Colonic mucosa (tissue), 4 donors: ENCODE measurements at places on chromosomes 4 and X. TPM values are rescaled to one million over a fixed set of nuclear protein-coding genes. Genes with fewer than 3 reads are reported as not detected.

- no peak overlapping the region for H3K4me3 ChIP-seq
- no peaks in the 10 kb centered on the region for H3K27me3 ChIP-seq
- H3K4me1 ChIP-seq, result no peaks in the 10 kb centered on the region
- DNase-seq, result no peak
Observed at GRCh38 chr4:52234561-52235440, 183.7 kb downstream of the SPATA18 start.

DNA sequence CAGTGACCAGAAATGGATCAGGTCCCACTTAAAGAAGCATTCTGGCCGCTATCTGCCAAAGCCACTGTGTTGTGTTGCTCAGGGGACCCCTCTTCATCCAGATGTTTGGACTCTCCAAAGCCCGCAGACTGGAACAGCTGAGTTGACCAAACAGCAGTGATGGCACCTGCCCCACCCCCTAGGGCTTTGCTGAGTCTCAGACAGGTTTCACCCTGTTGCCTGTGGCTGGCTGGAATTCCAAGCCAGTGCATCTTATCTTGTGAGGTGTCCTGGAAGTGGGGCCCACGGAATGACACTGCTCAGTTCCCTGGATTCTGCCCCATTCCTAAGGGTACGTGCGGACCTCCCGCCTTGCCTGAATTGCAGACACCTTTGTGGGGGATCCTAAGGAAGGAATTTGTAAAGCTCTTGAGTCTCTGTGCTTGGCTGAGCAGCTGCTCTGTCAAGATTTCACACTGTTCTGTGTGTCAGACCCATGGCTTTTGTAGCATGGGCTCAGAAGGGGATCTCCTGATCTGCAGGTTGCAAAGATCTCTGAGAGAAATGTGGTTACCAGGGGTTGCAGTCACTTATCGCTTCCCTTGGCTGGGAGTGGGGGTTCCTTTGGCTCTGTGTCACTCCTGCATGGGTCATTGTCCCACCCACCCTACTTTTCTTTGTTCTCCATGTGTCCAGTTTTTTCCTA lies 1707.9 kb upstream of the PCDH10 start:
- no peaks in the 10 kb centered on the region for H3K4me1 ChIP-seq
- H3K27ac ChIP-seq, result no peak overlapping the region
- no peak overlapping the region for H3K4me3 ChIP-seq
- no peaks in the 10 kb centered on the region for H3K36me3 ChIP-seq
- H3K27me3 ChIP-seq, result no peaks in the 10 kb centered on the region

DNA sequence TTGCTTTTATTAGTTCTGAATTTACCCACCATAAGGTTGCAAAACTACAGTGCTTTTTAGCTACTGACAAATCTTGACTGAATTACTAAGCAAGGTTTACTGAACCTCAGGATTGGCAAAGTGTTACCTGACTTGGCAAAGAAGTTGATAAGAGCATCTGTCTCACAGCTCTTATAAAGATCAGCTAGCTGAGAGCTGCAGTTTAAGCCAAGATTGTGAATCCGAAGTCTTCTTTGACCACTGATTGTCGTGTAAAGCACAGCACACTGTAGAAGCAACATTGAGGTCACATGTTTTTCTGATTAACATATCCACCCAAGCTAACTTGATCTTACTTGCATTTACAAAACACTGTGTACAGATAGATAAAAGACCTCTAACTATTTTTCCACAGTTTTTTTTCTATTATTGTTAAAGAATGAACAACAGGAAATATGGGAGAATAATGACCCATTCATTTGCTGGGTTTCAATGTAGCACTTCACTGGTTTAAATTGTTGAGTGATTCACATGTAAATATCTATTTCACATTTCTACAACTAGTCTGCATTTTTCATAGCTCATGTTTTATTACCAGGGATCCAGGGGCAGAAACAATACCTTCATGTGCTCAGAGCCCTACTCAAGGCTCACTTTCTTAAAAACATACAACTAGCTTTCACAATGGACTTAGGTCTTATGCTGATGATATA lies 54.0 kb downstream of the METTL14 start:
- no peaks in the 10 kb centered on the region for H3K27me3 ChIP-seq
- H3K27ac ChIP-seq, result no peak overlapping the region
- H3K4me3 ChIP-seq, result no peak overlapping the region
- H3K4me1 ChIP-seq, result no peaks in the 10 kb centered on the region

GRCh38 chrX:11386001-11386523 lies 92.8 kb downstream of the AMELX start:
- no peak overlapping the region for H3K27ac ChIP-seq
- no peaks in the 10 kb centered on the region for H3K36me3 ChIP-seq
- no peaks in the 10 kb centered on the region for H3K27me3 ChIP-seq
- H3K4me3 ChIP-seq, result no peak overlapping the region
- DNase-seq, result no peak

DNA sequence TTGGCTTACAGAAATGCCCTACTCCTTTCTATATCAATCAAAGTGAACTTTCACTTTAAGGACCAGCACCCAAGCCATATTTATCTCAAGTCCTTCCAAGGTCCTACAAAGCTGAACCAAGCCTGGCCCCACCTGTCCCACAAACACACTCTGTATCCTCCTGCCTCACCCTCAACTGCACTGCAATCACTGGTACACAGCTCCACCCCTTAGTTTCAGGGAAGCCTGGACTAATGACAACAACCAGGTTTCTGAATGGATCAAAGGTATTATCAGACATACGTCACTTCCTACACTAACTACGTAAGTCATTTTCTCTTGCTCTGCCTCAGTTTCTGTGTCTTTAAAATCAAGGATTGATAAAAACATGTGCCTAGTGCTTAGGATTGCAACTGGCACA lies 205.6 kb upstream of the HS3ST1 start:
- H3K4me3 ChIP-seq, result no peak overlapping the region
- H3K4me1 ChIP-seq, result no peaks in the 10 kb centered on the region
- H3K27ac ChIP-seq, result no peak overlapping the region
- no peaks in the 10 kb centered on the region for H3K36me3 ChIP-seq
- peak; percentile 66 for DNase-seq

DNA sequence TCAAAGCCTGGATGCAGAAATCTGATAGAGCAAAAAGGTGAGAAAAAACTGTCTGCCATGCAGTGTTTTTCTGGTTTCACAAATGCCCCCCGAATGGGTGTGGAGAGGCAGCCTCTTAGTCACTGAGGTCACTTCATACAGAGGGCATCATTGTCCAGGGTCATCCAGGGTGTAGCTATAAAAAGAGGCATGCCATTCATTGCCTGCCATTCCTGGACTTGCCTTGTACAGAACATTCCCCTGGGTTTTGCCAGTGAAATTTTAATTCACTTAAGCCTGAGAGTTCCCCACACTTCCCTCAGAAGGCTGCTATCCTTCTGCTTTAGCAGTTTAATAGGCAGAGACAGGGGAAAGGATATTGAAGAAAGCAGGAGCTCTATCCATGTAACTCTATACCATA lies 230.3 kb downstream of the UNC5C start:
- H3K27me3 ChIP-seq, result no peaks in the 10 kb centered on the region
- no peaks in the 10 kb centered on the region for H3K4me1 ChIP-seq
- H3K27ac ChIP-seq, result no peak overlapping the region
- H3K36me3 ChIP-seq, result no peaks in the 10 kb centered on the region
- no peak overlapping the region for H3K4me3 ChIP-seq

DNA sequence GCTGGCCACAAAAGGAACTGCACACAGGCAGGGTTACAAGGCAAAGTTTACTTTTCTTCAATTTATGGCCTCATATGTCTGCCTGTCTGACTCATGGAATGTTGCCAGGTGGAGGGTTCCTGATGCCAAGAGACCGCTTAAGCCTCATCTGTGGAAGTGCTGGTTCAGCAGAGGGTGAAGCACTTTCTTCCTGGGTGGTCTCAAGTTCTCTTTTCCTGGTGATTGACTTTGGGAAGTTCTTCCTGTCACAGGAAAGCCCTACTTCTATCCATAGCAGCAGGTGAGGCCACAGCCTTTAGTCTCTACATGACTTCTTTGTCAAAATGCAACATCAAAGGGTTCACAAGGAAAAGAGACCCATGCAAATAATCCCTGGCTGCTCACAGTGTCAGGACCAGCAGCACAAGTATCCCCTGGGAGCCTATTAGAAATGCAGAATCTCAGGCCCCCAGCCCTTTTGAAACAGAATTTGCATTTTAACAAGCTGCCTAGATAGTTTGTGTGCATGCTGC lies 81.4 kb upstream of the IGFBP7 start:
- H3K27ac ChIP-seq, result no peak overlapping the region
- H3K36me3 ChIP-seq, result no peaks in the 10 kb centered on the region
- DNase-seq, result peak; percentile 37

DNA sequence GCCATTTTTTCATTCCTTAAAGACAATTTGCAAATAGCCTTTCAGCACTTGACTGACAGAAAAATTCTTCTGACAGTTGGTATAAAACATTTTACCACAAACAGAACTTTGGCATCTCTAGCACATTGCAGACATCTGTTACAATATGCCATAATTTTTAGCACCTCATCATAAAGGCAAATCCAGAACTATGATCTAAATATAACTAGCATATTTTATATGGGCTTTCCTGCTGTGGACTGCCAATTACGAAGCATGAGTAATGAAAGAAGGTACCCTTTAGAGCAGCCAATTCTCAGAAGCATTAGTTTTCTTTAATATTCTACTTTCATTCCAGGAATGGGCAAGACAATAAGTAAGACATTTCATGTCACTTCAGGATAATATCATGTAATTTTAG lies 647.4 kb upstream of the GALNT7 start:
- no peaks in the 10 kb centered on the region for H3K4me1 ChIP-seq
- no peaks in the 10 kb centered on the region for H3K36me3 ChIP-seq
- DNase-seq, result no peak
- H3K27me3 ChIP-seq, result no peaks in the 10 kb centered on the region
- H3K4me3 ChIP-seq, result no peak overlapping the region

- H3K27ac ChIP-seq, result no peak overlapping the region
- no peak for DNase-seq
- H3K36me3 ChIP-seq, result no peaks in the 10 kb centered on the region
- no peaks in the 10 kb centered on the region for H3K27me3 ChIP-seq
Observed at GRCh38 chr4:11155208-11155867, 273.4 kb downstream of the HS3ST1 start.

DNA sequence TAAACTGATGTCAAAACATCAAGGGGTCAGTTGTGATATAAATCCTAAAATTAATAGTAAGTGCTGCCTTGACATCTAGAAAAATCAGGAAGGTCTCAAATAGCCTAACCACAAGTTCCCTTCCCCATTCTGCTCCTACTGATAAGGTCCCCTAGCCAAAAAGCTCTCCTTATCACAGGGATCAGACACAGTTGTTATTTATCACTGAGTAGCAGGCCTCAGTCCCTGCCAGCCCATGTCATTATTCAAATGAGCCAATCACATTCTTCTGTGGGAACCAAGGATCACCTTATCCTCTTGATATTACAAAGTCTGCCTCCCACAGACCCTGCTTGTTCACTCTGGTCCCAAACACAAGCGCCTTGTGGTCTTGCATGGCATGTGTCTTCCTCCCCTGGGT lies 23.3 kb upstream of the TMEM255A start:
- no peaks in the 10 kb centered on the region for H3K27me3 ChIP-seq
- no peak overlapping the region for H3K4me3 ChIP-seq
- no peak overlapping the region for H3K27ac ChIP-seq

- no peaks in the 10 kb centered on the region for H3K4me1 ChIP-seq
- H3K27ac ChIP-seq, result peak overlapping the region; percentile 3
- no peaks in the 10 kb centered on the region for H3K36me3 ChIP-seq
- H3K27me3 ChIP-seq, result no peaks in the 10 kb centered on the region
Observed at GRCh38 chrX:13094374-13094773, 50.0 kb upstream of the FAM9C start.

DNA sequence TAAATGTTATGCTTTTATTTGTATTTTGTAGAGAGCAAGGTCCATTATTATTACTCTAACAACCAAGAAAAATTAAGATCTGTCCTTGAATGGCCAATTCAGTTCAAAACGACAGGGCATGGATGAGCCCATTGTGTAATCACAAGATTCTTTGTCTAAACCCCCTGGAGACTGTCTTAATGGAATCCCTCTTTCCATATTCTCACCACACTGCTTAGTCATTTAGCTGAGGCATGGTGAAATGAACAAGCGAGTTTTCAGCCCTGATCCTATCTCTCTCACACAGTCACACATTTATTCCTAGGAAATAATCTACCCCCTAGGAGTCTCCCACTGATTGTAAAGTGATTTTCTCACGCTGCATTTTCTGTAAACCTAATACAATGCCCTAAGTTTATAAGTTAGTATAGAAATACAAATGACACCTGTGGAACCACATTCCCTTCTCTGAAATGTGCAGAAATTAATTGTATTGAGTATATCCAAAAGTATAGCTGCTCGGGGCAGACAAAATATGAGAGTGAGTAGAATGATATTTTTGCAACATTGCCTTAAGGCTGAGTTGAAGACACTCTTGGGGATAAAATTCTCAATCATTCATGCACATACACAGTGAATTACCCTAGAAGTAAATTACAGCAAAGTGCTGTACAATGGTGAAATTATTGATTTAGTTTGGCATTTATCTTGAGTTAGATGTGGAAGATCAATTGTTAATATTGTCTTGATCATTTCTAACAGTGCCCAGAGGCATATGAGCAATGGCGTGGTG lies 119.7 kb upstream of the PCDH7 start:
- no peak overlapping the region for H3K27ac ChIP-seq
- no peaks in the 10 kb centered on the region for H3K27me3 ChIP-seq
- no peaks in the 10 kb centered on the region for H3K36me3 ChIP-seq
- no peak for DNase-seq

GRCh38 chrX:96182366-96182765 lies 502.3 kb upstream of the DIAPH2 start:
- peak; percentile 19 for DNase-seq
- no peaks in the 10 kb centered on the region for H3K27me3 ChIP-seq
- no peaks in the 10 kb centered on the region for H3K4me1 ChIP-seq

DNA sequence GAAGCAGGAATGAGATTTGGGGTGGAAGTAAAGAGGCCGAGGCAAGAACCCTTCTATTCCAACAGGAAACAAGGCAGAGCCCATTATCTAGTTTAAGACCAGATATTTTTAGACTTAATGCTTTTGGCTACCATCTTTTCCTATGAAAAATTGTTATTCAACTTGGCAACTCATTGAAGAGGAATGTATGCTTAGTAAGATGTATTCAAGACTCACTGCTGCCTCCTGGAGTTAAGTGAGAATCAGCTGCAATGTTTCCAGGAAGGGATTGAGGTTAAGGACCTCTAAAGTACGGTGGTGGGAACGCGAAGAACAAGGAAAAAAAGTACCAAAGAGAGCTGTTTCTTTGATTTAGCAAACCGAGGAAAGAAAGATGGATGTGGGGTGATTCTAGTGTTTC lies 89.1 kb downstream of the RAPGEF2 start:
- no peaks in the 10 kb centered on the region for H3K36me3 ChIP-seq
- DNase-seq, result no peak
- no peaks in the 10 kb centered on the region for H3K4me1 ChIP-seq
- no peak overlapping the region for H3K4me3 ChIP-seq

GRCh38 chr4:145734576-145735346 lies 54.8 kb downstream of the C4orf51 start:
- peak overlapping the region; percentile 48 for H3K4me3 ChIP-seq
- no peaks in the 10 kb centered on the region for H3K27me3 ChIP-seq
- H3K36me3 ChIP-seq, result no peaks in the 10 kb centered on the region
- H3K4me1 ChIP-seq, result peaks cover 10% of the 10 kb centered on the region
- peak overlapping the region; percentile 87 for H3K27ac ChIP-seq

- no peak overlapping the region for H3K4me3 ChIP-seq
- H3K4me1 ChIP-seq, result no peaks in the 10 kb centered on the region
Observed at GRCh38 chr4:22932326-22932725, 239.6 kb downstream of the GBA3 start.

Gene SLC35A2
- total RNA-seq, result 83.1 TPM

Gene TASL
- 1.1 TPM for total RNA-seq

Gene FGFBP2
- total RNA-seq, result 0.96 TPM

Gene USP51
- total RNA-seq, result 0.53 TPM

Gene SLC38A5
- 18.8 TPM for total RNA-seq

Gene MAOA
- total RNA-seq, result 307 TPM

Gene PITX2
- total RNA-seq, result 0.45 TPM
